ENCODE measurements at places on chromosomes 4 and X.

GRCh38 chr4:80438016-80438415, 102.5 kb downstream of the CFAP299 start:
- no peak for DNase-seq

- DNase-seq = no peak
Observed at GRCh38 chr4:3612281-3612680, 80.1 kb upstream of the LRPAP1 start.

- DNase-seq = no peak
Observed at GRCh38 chrX:133888984-133889383, 96.4 kb downstream of the GPC3 start.

- no peak for DNase-seq
Observed at GRCh38 chrX:111168314-111168713, 72.3 kb downstream of the PAK3 start.

DNA sequence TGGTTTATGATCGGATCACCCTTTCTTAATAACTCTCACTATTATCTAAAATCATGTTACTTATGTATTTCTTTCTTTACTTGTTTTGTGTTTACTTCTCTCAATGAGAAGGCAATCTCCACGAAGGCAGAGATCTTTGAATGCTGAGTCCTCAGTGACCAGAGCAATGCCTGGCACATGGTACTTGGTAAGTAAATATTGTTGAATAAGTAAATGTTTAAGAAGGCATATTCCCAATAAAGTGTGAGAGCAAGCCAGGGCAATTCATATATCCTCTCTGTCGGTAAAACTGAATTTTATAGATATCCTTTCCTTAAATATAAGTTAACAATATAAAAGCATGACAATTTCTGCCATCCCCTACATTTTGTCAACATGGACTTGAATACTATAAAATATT, 94.4 kb downstream of the UGT8 start:
- DNase-seq = no peak

DNA sequence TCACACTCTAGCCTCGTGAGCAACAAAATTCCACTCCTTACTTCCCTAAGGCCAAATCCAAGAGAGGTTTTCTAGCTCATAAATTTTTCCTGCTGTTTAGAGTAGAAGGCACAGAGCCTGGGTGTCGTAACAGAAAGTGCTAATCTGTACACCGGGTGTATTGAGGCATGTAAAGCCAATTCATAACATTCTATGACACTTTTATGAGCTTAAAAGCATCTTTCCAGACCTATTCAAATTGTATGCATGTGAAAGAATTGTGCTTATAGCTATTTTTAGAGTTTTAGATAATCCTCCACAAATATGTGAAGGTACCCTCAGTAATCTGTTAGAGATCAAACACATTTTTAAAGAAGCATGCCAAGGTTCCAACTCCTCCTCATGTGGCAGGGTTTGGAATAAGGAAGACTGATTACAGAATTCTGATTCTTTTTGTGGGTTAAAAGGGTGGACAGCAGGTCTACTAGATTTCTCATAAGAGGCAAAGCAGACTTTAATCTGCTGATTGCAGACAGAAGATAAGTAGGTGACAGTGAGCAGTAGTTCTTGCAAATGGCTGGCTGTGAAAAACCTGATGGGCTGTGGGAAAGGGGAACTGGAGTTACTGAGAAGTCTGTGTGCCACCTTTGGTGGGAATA, 25.5 kb upstream of the LRCH2 start:
- no peak for DNase-seq

- DNase-seq = no peak
Observed at GRCh38 chr4:19278665-19279064, 973.0 kb upstream of the SLIT2 start.

DNA sequence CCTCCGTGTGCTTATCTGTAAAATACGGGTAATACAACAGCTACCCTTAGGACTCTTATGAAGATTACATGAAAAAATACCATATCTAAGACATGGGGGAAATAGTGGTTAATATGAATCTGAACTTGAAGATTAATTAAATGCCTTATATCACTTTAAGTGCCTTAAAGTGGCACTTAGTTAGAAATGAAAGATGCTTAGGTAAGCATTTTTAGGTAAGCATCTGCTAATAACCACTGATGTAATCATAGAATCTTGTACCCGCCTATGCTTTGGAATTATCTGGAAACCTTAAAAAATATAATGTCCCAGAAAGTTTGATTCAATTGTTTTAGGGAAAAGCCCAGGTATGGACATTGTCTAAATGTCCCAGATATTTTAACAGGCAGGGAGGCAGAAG, 12.2 kb downstream of the CLNK start:
- DNase-seq = no peak

- DNase-seq = no peak
Observed at GRCh38 chr4:98908703-98909262, 20.1 kb downstream of the EIF4E start.

GRCh38 chr4:28754376-28754775, 1893.7 kb downstream of the STIM2 start:
- DNase-seq = no peak

Measured in Calu3 (cell line).